ENCODE measurements at places on chromosomes 1 and 21.
A peak's percentile ranks its signal among the peaks of the same experiment; 100 is the strongest.

GRCh38 chr1:182625719-182626504, 21.7 kb upstream of the RGS16 start:
- no peak for DNase-seq

DNA sequence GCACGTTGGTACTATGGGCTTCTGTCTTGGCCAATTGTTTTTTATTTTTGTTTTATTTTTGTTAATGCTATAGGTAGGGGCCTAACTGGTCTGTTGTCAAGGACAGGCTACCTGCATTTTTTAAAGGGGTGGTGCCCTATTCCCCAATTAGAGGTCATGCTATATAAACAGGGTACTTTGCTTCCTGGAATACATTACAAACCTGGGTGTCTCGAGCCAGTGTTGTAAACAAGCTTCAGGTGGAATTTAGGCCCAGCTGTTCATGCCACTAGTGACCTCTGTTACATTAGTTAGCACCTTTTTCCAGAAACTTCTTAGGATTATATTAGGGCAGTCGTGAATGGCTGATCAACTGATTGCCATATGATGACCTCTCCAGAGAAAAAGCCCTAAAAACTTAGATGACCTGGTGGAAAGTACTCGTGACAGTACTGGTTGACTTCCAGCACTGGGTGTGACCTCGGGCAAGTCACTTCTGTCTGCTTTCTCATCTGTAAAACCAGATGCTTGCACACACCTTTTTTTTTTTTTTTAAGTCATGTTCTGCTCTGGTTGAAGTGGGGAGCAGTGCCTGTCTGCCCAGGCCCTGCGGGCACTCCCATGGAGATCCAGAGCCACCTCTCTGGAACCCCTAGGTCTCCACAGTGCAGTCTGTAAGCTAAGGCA, 46.5 kb downstream of the ELK4 start:
- no peak for DNase-seq

DNA sequence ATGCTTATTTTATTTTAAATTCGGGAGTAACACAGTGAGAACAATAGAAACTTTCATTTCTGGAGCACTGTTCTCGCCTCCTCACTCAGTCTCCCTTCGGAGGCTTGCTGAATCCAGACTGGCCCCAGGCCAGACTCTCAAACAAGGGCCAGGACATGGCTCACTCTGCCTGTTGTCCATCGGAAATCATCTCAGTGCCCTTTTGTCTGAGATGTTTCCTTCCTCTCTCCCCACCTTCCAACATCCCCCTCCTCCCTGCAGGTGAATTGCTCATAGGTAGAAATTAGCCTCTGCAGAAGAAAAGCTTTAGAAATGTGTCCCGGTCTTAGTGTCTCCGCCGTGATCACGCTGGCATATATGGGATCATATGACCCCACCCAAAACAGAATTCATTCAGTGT, 55.2 kb downstream of the ERG start:
- DNase-seq, result no peak

DNA sequence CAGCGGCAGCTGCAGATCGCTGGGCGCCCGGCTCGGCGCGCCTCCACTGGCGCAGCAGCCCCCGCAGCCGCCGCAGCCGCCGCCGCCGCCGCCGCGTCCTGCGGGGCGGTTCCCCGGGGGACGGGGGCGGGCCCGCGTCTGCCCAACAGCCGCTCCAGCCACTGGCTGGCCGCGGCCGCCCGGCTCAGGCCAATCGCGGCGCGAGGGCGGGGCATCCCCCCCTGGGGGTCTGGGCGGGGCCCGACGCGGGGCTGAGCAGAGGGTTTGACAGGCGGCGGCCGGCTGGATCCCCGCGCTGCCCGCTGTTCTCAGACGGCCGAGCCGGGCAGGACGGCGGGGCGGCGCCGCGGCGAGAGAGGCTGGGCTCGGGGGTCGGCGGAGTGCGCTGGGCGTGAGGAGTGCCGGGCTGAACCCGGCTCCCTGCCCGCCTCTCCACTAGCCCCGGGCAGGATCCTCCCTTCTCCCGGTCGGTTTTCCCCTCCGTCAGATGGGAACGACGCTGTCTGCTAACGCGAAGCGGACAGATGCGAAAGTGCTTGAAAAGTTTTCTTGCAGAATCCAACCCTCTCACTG, at the start of gene GLIS1:
Gene GLIS1 (minus strand): TSS at position 56 of the 573 bp plus-strand sequence. CDS start 1,100 bp downstream, outside the sequence.
- peak; percentile 100 for DNase-seq

DNA sequence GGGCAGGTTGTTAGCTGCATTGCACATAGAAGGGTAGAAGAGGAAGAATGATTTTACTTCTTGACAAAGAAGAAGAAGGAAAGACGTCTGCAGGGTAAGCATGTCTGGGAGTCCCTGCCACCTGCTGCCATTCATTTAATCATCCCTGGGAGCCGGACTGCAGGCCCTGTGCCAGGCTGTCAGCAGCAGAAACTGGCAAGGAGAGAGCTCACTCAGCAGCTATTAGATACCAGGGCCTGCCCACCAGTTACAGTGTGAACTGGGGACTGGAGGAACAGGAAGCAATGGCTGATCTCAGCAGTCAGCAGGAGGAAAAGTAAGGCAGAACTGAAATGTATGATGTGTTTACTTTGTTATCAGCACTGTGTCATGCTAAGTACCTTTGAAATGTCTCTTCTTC, 75.7 kb upstream of the C1orf87 start:
- DNase-seq, result peak; percentile 14

DNA sequence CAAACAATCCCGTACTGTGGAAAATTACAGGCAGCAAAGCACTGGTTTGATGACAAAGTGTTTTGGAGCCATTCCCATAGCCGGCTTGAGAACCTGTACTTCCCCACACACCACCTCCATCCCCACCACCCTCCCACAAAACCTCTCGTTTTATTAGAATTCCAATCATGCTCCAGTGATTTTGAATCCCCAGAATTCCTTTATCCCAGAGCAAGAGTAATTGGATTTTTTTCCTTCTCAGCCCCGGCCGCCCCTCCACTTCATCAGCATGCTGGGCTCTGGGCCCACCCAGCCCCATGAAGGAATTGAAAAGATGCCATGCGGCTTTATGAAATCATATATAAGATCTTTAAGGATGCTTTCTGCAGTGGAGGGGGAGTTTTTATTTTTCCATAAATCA, 136.6 kb downstream of the OMA1 start:
- no peak for DNase-seq

- no peak for DNase-seq
Observed at GRCh38 chr1:178071811-178072210, 22.1 kb upstream of the RASAL2 start.

- no peak for DNase-seq
Observed at GRCh38 chr1:54105736-54106269, 47.0 kb downstream of the CDCP2 start.

GRCh38 chr1:11985171-11985570, 4.9 kb downstream of the MFN2 start:
- DNase-seq, result no peak

DNA sequence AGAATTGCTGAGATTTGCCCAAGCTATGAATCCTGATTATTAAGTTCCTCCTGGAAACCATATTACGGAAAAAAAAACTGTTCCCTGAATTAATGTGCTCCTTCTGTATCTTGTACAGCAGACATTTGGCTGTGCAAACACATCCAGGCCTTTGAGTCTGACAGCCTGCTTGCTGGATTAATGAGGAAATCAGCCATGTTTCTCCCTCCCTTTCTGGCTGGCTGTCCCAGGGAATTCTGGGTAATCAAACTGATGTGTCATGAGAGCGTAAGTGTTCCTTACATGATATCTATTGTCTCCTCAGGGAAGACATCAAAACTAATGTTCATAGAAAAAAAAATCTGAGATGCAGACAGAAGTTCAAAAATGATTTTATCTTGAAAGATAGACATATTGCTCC, 18.8 kb downstream of the PGBD5 start:
- DNase-seq, result no peak

DNA sequence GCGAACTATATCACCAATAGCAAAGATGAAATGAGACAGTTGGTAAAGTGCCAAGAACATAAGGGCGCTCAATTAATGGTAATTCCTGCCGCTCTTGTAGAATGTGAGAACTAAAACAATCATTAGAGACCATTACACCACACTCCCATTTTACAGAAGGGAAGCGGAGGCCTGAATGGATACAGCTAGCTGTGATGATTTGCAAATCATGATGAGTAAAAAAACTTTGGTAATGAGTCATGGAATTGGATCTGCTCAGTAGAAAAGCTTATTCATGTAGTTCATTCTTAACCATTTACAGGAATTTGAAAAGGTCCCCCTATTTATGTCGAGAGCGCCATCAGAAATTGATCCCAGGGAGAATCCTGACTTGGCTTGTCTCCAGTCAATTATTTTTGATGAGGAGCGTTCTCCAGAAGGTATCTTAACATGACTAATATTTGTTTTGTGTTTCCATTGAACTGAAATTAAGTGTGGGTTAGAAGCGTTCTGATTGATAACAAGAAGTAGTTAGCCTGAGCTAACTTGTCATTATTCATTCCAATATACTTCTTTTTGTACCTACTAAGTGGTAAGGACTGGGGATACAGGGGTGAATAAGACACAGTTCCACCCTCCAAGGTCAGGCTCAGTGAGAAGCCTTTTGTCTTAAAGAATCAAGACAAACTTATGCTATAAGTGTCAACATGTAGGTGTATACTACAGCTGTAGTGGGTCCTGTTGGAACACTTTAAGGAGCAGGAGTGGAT, 812 bp downstream of the TTC4 start:
- DNase-seq, result no peak

- no peak for DNase-seq
Observed at GRCh38 chr1:90000934-90001676, 6.2 kb downstream of the ZNF326 start.

GRCh38 chr1:14404862-14405301, 193.6 kb upstream of the KAZN start:
- no peak for DNase-seq

DNA sequence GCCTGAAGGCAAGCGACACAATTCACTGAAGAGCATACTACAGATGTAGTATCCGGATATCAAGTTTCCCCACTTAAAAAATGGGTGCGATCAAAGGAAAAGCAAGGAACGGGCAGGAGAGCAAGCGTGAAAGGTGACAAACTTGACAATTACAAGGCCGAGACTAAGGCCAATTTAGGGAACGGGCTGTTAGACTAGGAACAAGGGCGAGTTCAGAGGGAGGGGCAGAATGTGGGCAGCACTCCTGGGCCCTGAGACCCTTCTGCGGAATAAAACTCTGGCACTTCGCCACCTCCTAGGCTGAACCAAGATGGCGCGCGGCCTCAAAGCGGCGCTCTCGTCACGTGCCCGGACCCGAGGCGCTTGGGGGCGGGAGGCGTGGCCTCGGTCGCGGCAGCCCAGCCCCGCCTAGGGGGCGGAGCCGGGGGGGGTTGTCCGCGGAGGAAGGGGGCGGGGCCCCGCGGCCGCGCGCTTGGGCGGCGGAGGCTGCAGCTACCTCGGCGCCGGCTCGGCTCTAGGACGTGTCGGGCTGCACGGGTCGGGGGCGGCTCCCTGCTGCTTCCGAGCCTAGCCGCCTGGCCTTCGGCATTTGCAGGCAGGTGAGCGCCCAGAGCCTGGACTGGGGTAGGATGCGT, at the start of gene PPFIA4:
Gene PPFIA4 (plus strand): TSS at position 461 of the 635 bp plus-strand sequence. CDS start 12,518 bp downstream, outside the sequence.
- peak; percentile 99 for DNase-seq

GRCh38 chr1:173039626-173040025, 11.1 kb downstream of the TNFSF18 start:
- no peak for DNase-seq

DNA sequence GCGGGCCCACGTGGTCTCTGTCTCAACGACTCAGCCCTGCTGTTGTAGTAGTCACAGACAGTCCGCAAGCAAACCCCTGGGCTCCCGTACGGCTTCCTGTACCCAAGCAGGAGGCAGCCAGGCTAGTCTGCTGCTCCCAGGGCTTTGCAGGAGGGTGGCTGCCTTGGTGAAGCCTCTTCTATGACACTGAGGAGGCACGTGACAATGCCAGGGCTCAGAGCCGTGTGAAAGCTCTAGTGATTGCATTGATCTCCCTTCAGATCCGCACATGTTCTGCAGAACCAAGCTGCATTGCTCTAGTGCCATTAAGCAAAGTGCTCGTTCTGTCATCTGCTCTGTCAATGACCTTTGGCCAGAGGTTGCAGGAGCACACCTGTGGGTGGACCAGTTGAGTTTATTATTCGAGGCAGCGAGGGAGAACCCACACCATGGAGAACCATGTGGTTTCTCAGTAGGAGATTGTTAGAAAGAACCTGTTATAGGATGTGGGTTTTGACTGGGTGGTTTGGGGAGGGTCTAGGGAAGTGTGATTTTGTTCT, 18.0 kb downstream of the UMODL1 start:
- no peak for DNase-seq

DNA sequence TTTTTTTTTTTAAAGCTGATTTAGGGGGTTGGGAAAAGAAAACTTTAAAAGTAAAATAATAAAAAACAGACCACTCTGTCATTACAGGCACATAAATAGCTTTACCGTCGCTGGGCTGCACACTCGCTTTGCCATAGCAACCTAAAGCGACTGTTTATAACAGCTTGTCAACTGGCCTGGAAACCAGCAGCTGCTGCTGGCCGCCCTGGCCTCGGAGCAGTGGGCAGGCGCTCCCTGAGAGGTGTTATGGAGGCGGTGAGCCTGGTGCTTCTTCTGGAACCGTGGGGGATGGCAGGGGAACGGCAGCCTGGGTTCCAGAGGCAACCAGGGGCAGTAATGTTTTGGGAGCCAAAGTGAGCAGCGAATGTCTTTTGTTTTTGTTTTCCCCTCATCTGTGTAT, 45.7 kb downstream of the ATP2B4 start:
- DNase-seq, result peak; percentile 78

DNA sequence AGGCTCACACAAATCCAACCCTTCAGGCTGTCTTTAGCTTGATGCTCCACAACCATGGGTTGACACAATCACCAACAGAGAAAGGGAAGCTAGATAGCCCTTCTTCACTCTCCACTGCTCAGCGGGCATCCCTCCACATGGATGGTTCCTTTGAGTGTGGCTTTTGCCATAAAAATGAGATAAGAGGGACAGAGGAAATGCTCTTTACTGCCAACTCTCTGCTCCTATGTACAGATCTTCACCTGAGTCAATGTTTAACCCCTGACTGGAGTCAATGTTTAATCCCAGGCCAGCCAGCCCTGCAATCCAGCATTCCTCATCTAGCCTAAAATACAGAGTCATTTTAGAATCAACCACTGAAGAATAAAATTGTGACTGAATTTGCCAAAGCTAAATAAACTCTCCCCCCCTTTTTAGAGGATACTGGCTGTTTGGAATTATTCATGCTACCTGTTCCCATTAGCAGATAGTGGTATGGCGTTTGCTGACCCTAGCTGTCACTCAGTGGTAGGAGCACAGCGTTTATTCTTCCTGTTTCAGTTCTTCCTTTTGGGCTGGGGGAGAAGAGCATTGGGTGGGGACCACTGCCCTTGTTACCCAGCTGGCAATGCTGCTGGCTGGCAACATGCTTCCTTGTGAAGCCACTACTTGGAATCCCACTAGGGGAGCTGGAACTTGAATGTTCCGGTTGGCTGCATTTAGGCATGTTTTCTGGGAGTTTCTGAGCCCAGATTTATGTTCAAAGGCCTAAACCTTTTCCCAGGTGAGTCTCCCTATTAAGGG, 5.2 kb upstream of the PIGR start:
- DNase-seq, result no peak

- no peak for DNase-seq
Observed at GRCh38 chr1:60571811-60572210, 498.2 kb upstream of the C1orf87 start.

DNA sequence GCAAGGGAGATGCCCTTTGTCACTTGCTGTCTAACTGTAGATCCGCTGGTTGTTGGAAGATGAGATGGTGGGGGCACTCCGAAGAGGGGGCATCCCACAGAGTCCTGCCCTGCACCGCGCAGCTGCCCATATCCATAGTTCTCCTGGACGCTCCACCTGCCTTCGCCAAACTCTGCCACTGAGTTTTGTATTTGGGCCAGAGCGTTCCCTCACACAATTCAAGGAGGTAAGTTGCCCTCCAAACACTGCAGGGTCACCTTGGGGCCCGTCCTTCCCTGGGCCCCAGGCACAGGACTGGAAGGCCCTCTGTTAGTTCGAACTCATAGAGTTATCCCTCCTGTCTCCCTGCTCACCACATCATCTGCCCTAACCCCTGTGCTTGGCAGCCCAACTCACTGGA, 22.1 kb downstream of the HYI start:
- DNase-seq, result no peak

Measured in SK-N-SH (cell line).